ENCODE measurements at places on chromosomes 1 and 21. TPM values are rescaled to one million over a fixed set of nuclear protein-coding genes. Genes with fewer than 3 reads are reported as not detected.

- DNase-seq, result no peak
- H3K4me1 ChIP-seq, result peaks cover 16% of the 10 kb centered on the region
- no peaks in the 10 kb centered on the region for H3K27me3 ChIP-seq
- no peak overlapping the region for H3K4me3 ChIP-seq
Observed at GRCh38 chr1:110477445-110477957, 26.6 kb downstream of the PROK1 start.

- no peaks in the 10 kb centered on the region for H3K4me1 ChIP-seq
- no peak overlapping the region for H3K27ac ChIP-seq
- H3K36me3 ChIP-seq, result no peaks in the 10 kb centered on the region
- H3K27me3 ChIP-seq, result peaks cover 5% of the 10 kb centered on the region
- no peak for DNase-seq
Observed at GRCh38 chr1:93438716-93439115, 9.2 kb upstream of the FNBP1L start.

GRCh38 chr1:12438349-12438924 is 179.6 kb downstream of the DHRS3 start:
- no peak overlapping the region for H3K27ac ChIP-seq
- no peaks in the 10 kb centered on the region for H3K27me3 ChIP-seq
- H3K4me3 ChIP-seq, result no peak overlapping the region
- H3K36me3 ChIP-seq, result peaks cover 2% of the 10 kb centered on the region
- DNase-seq, result no peak

- no peak overlapping the region for H3K4me3 ChIP-seq
- no peak overlapping the region for H3K27ac ChIP-seq
- no peak for DNase-seq
- H3K27me3 ChIP-seq, result no peaks in the 10 kb centered on the region
- peaks cover 13% of the 10 kb centered on the region for H3K4me1 ChIP-seq
Observed at GRCh38 chr1:1376551-1377226, 1.7 kb upstream of the AURKAIP1 start.

The KLHDC8A gene
- total RNA-seq, result 0.58 TPM

The AXDND1 gene
- 2.7 TPM for total RNA-seq

All from lung (tissue), 17 donors.